Motor neuron (in vitro differentiated cells): ENCODE measurements at places on chromosomes 5 and 9.

DNA sequence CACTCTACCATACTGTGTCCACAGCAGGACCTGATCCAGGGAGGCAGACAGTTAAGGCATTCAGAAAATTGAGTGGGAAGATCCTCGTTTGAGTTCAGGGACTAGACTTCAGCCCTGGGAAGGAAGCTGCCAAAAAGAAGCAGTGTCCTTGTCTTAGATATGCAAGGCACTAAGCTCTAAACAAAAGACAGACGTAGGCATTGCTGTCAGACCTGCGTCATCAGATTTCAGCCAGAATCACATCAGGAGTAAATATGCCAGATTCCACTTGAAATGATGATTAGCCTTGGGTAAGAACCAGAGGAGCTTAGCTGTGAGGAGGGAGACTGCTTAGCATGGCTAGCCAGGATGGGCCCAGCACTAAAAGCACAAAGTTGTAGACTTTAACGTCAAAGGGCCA lies 56.7 kb downstream of the MAMDC2 start:
- no peak for ATAC-seq

DNA sequence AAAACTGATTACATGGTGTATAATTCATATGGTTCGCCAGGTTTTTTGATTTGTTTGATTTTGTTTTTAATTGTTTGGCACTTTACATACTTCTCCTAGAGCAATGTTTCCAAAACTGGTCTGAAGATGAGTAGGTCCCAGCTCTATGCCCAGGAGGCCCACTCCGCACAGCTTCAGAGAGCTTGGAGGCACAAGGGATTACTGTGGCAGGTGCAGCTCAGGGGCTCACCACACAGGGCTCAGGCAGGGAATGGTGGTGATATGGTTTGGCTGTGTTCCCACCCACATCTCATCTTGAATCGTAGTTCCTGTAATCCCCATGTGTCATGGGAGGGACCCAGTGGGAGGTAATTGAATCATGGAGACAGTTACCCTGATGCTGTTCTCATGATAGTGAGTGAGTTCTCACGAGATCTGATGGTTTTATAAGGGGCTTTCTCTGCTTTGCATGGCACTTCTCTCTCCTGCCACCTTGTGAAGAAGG lies 296.6 kb downstream of the MED10 start:
- ATAC-seq, result no peak

GRCh38 chr5:178247481-178248456 lies 15.2 kb upstream of the PHYKPL start:
- no peak for ATAC-seq

DNA sequence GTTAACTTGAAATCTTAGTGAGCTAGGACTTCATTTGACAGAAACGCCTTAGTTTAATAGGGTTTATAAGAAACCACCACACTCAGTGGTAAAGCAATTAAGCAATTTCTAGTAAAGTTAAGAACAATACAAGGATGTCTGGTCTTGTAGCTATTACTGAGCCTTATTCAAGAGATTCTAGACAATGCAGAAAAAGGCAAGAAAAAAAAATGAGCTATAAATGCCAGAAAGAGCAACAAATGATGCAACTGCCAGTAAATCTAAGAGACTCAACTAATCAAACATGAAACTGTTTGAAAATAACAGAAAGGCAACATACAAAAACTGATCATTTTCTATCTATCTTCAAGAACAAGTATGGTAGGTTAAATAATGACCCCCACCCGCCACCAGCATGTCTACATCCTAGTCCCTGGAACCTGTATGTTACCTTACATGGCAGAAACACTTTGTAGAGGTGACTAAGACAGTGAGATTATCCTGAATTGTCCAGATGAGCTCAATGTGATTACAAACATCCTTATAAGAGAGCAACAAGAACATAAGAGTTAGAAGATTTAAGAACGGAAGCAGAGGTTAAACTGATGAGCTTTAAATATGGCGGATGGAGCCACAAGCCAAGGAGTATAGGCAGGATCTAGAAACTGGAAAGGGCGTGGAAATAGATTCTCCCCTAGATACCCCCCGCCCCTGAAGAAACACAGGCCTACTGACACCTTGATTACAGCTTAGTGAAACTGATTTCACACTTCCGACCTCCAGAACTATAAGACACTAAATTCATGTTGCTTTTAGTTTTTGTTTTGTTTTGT lies 93.0 kb downstream of the SUSD1 start:
- no peak for ATAC-seq

GRCh38 chr5:43658509-43658908 lies 55.5 kb downstream of the NNT start:
- ATAC-seq, result no peak

- ATAC-seq, result no peak
Measured at GRCh38 chr9:98150164-98150563, 31.1 kb upstream of the TRIM14 start.

DNA sequence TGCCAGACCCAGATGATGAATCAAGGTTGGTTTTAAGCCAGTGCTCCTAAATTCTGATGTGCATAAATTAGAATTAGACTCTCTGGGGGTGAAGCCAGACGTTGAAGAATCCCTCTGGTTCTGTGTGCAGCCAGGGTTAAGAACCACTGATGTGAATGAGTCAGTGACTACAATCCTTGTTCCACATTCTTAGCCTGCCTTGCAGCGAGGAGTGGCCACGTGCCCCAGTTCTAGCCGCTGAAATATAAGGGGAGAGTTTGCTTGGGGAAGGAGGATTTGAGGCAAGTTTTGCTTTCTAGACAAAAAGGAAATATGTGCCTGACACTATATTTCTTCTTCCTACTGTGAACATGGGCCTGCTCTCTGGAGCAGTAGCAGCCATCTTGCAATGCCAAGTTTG lies 34.2 kb upstream of the MSH3 start:
- peak; percentile 76 for ATAC-seq

DNA sequence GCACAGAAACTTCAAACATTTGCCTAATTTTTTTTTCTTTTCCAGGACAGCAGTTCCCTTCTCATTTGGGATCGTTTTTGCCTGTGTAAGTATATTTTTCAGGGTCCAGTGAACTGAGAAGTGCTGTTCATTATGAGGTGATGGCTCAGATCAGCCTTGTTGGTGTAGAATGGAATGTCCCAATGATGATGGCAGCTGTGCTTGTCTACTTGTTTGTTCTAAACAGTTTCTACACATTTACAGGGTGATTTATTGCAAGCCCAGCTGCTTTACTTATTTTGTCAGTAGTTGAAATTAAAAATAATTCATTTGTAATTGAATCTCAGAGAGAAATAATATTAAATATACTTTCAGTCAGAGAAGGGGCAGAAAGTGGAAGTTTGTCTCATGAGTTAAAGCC lies 337.6 kb upstream of the SEMA6A start:
- no peak for ATAC-seq

DNA sequence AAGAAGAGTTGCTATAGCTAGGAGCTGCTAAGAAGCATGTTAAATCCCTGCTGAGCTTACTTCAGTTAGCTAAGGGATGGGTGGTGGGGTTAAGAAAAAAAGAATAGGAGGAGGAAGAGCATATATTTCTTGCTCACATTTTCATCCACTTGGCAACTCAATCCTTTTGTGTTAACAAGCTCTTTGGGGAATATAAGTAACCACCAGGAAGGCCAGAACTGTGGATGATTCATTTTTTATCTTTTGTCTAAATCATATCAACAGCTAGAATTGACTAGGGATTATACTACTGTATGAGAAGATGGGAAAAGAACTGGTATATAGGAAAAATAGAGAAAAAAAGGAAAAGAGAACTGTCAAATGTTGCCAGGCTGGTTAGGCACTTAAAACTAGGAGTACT lies 555.3 kb upstream of the ARRDC3 start:
- no peak for ATAC-seq

DNA sequence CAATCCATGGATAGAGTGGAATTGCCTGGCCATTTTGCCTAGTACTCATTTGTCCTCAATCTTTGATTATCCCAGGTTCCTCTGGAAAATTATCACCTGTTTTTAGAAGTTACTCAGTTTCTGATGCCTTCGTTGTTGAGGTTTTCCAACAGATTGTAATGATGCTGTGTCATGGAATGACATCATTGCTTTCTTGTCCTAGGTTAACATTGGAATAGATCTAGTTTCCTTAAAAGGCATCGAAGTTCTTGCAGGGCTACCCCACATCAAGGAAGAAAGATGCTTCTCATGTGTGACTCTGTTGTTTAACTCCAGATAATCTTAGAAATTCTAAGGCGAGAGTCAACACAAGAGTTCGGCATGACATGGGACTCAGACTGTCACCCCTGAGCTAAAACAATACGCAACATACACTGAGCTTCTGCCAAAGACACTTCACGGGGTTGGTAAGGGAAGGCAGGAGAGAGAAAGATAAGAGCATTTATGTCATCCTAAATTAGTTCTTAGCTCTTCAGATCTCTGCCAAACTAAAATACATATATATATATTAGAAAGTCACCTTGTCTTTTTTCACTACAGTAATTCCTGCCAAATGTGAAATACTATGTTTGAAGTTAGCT lies 293.2 kb upstream of the WWC1 start:
- no peak for ATAC-seq

GRCh38 chr5:83364312-83365299 lies 106.9 kb upstream of the VCAN start:
- no peak for ATAC-seq

DNA sequence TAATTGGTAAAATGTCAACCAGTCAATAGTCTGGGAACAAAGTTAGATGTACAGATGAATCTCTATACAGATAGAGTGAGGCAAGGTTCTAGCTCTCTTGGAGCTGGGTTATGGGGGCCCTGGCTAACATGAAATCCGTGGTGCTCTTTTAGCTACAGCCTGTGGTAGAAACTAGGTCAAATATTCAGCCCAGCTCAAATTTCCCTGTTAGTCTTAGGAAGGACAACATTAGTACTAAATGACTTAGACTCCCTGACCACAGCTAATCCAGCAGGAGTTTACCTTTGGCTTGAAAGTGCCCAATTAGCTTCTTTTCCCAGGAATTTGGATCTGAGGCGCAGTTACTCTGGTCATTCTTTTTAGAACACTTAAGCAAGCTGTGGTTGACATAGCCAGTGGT lies 170.5 kb downstream of the DMRTA1 start:
- ATAC-seq, result no peak

DNA sequence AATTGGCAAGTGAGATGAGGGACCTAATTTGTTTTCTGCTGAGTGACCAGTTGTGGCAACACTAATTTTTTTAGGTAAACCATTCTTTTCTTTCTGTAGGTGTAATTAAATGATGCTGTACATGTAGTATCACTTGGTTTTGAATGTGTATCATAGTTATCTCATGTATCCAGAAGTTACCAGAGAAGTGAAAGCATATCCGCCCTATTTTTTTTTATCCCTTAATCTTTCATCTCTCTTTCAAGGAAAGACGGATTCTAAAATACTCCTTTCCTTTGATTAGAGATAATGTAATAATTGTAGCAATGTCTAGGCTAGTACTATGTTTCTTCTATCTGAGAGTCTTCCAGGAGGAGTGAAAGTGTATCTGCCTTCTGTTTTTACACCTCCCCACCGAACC lies 7.1 kb downstream of the KDM3B start:
- no peak for ATAC-seq

- no peak for ATAC-seq
Measured at GRCh38 chr5:134086943-134087305, 27.6 kb upstream of the TCF7 start.

GRCh38 chr9:1018121-1018520 lies 32.0 kb upstream of the DMRT2 start:
- ATAC-seq, result peak; percentile 64

GRCh38 chr9:18768951-18769622 lies 263.9 kb downstream of the SAXO1 start:
- ATAC-seq, result no peak

GRCh38 chr9:106859957-106860720 lies 2.8 kb upstream of the ZNF462 start:
- peak; percentile 5 for ATAC-seq

GRCh38 chr5:36040651-36041536 lies 25.8 kb downstream of the UGT3A2 start:
- no peak for ATAC-seq

DNA sequence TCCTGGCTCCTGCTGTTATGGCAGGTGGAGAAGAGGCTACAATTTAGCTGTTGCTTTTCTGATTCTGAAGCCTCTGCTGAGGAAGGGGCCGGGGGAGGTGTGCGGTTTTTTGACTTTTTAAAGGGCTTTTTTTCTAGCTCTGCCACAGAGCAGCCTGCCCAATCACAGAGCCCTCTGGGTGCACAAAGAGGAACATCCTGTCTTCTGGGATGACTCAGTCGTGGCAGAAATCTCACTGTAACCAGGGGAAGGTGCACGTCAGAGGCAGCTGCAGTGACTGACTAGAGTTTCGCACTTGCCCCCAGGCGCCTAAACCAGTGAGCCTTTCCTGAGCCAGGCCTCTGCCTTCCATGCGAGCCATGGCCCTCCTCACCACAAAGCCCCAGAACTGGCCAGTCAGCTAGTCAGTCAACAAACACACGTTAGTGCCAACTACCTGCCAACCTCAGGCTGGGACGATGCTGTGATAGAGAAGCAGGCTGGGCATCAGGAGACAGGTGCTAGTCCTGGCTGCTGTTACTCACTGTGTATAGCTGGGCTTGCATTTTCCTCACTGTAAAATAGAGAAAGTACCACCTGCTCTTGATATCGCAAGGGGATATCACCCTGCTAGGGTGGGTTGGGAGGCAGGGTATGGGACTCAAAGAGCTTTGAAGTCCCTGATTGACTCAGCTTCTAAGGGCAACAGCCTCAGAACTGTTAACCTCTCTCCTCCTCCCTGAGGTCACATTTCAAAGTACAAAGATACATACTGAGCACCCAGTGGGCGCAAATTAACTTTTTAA lies 2.2 kb downstream of the AKNA start:
- peak; percentile 54 for ATAC-seq

DNA sequence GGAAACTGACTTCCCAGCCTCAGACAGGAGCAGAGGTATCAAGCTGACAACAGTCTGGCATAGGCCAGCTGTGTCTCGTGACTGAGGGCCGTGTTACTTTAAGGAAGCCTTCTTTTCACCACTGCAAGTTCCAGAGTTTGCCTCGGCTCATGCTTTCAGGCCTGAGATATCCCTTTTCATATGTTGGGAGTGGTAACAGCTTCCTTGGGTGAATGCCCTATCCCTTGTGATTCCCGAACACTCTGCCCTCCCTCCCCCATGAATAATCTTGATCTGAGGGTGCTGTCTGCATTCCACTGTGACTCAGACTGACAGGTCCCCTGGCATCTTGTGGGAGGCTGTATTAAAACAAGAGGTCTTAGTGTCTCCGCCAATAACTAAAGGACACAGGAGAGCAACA lies 49.7 kb upstream of the ARL15 start:
- no peak for ATAC-seq

- no peak for ATAC-seq
Measured at GRCh38 chr5:111513131-111513520, 791 bp upstream of the STARD4 start.

DNA sequence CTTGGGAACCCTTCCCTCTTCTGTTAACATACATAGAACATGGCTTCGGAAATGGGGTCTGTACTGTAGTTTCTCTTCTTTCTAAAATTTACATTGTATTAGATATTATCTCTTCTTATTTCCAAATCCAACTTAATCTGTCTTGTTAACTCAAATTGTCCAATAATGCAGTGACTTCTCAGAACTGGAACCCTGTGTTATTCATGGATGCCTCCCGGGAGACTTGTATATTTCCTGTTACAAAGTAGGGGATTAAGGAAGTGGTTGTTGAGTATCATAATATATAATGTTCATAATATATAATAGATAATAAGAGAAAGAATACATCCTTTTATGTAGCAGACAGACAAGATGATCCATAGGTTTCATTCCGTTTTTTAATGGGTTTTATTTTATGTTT lies 128.4 kb downstream of the ZSWIM6 start:
- ATAC-seq, result no peak

GRCh38 chr5:168156170-168156569 lies 135.3 kb upstream of the WWC1 start:
- ATAC-seq, result no peak
